ENCODE measurements at places on chromosomes 11 and 22.

GRCh38 chr11:121550247-121551030, 97.7 kb upstream of the SORL1-AS1 start:
- DNase-seq: no peak

- no peak for DNase-seq
Observed at GRCh38 chr11:103862094-103862801, 174.2 kb upstream of the DDI1 start.

DNA sequence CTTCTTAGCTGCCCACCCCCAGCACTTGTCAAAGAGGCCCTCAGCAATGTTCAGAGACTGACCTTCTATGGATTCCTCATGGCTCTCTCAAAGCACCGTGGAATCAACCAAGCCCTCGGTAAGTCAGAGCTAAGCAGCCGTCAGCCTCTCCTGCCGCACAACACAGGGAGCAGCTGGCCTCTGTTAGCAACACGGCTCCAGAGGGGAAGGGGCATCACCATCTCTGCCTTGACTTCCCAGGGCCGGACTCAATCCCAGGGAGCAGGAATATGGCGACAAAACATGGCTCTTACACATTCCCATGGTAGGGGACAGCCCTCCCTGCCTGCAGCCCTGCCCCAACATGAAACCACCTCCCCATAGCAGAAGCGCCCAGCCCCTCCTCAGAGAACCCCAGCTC, 18.9 kb downstream of the ARFGAP2 start:
- DNase-seq: no peak

DNA sequence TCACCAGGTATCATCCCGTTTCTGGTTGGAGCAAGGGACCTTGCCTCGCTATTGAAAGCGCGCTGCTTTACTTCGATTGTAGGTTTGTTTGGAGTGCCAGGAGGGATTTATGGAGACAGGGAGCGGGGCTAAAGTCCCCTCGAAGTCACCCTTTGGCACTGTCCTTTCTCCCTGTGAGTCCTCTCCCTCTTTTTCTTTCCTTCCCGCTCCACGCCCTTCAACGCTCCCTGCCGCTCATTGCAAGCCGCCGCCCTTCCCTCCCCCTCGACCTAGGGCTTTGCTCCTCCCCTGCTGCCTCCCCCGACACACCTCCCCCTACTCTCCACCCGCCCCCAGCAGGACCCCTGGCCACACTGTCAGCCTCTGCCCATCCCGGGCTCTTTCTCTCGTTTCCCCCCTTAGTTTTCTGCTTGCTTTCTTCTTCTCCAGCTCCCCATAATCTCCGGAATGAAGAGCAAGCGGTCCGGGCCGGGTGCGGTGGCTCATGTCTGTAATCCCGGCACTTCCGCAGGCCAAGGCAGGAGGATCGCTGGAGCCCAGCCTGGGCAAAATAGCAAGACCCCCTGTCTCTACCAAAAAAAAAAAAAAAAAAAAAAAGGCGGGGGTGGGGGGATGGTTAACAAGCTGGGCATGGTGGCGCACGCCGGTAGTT, 41.0 kb downstream of the AHNAK start:
- DNase-seq: no peak

GRCh38 chr11:41102471-41102870, 357.0 kb downstream of the LRRC4C start:
- no peak for DNase-seq

- DNase-seq: no peak
Observed at GRCh38 chr11:67054836-67055523, 1.7 kb upstream of the RHOD start.

DNA sequence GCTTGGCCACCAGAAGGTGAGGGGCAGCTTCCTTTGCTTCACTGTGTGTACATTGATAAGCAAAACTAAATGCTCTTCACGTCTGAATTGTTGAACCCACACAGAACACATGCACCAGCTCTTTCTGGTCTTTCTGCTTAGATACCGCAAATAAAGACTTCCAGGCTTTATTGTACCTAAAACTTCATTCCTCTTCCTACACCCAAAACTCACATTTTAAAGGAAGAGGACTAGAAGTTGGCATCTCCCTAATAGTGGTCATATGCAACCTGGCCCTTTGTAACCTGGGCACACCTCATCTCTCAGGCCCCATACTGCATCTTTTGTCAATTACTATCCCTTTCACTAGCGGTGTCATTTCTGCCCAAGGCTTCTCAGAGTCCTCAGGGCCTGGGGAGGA, 5.9 kb downstream of the SLC17A6 start:
- no peak for DNase-seq

GRCh38 chr11:126815111-126815510, 185.5 kb downstream of the KIRREL3 start:
- DNase-seq: peak; percentile 31

DNA sequence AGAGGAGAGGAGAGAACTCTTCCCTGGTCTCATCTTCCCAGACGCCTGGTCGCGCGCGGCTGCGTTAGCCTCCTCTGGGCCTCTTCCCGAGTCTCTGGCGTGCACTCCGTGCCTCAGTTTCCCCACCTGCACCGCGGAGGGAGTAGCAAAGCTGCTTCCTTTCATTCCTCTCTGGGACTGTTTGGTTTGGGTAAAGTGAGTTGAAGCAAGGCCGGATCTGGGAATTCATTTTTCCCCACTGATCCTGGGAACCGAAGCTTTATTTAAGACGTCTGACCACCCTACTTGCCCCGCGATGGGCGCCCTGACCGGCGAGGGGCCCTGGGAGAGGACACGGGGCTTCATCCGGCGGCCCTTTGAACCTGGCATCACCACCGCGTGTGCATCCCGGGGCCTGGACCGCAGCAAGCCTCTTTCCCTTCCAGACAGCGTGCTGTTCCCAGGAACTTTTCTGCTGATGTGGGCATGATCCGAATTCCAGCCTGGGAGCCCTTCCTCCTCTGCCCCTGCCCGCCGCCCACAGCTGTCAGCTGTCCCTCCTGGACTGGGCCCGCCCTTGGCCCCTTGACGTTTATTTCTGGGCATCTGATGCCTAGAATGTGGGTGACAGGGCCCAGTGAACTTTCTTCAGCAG, 758 bp downstream of the LDLRAD3 start:
- no peak for DNase-seq

- DNase-seq: no peak
Observed at GRCh38 chr11:79691445-79691844, 250.6 kb upstream of the TENM4 start.

- DNase-seq: peak; percentile 13
Observed at GRCh38 chr11:84780689-84781293, 846.4 kb downstream of the DLG2 start.

- no peak for DNase-seq
Observed at GRCh38 chr11:2287091-2287490, 14.6 kb downstream of the C11orf21 start.

- no peak for DNase-seq
Observed at GRCh38 chr11:115927823-115928329, 423.7 kb upstream of the CADM1 start.
